ENCODE measurements at places on chromosomes 1 and 21.

DNA sequence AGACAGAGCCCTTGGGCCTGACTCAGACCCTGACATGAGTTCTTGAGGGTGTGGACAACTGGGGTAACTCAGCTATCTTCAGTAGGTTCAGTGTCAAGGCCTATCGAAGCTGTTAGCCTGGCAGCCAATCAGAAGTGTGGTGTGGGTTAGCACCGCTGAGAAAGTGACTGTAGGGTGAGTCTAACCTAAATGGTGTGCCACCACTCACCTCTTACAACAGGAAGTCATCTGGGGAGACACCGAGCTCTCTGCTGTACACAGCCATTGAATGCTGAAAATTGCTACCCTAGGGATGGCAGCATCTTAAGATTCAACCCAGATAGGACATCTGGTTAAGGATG is 44.6 kb downstream of the RASSF5 start:
- DNase-seq, result no peak

DNA sequence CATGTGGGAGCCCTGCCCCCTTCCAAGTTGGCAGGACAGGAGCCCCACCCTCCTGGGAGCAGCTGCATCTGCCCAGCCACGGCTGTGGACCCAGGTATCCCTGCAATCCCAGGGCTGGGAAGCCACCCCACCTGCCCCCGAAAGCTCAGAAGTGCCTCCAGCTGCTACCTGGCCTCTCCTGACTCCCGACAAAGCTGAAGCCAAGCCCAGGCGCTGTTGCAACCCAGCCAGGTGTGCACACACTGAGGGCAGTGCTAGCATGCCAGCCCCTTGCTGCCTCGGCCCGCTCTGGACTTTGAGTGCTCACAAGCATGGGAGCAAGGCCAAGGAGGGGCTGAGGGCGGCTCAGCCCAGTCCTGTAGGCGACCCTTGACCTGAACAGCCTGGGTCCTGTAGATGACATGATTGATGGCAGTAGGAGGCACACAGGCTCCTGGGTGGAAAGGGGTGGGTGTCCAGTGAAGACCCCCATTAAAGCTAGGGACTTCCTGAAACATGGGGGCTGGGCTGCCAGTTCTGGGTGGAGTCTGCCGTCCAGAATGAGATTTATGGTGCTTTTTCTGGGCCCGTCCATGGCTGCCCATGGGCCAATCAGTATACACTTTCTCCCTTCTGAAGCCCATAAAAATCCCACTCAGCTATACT is 2.8 kb upstream of the SSU72 start:
- DNase-seq, result no peak

GRCh38 chr1:166933633-166934032 is 41.7 kb downstream of the ILDR2 start:
- no peak for DNase-seq

GRCh38 chr1:186456729-186457255 is 4.1 kb downstream of the PDC start:
- no peak for DNase-seq

- no peak for DNase-seq
Observed at GRCh38 chr21:19353256-19353655, 949.7 kb upstream of the TMPRSS15 start.

DNA sequence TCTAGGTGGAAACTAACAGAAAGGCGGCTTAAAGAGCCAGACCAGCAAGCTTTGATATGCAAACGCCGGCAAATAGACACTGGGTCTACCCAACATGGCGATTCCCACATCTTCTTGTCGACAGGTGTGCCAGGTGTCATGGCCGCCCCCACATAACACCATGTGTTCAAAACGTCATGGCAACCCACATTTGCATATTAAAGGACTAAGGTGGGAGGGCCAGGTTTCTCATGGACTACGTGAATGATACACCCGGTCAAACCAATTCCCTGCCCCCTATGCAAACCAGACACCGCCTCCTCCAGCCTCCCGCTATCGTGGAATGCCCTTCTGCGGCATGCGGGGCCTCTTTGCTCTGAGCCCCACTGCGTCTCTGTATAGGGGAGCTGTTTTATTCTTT is 41.3 kb downstream of the ICOSLG start:
- no peak for DNase-seq

GRCh38 chr1:205416322-205416721 is 5.5 kb downstream of the LEMD1 start:
- no peak for DNase-seq

- DNase-seq, result no peak
Observed at GRCh38 chr21:34882719-34883131, 166.4 kb downstream of the RUNX1 start.

- DNase-seq, result no peak
Observed at GRCh38 chr1:200893411-200893901, 1.2 kb upstream of the INAVA start.

DNA sequence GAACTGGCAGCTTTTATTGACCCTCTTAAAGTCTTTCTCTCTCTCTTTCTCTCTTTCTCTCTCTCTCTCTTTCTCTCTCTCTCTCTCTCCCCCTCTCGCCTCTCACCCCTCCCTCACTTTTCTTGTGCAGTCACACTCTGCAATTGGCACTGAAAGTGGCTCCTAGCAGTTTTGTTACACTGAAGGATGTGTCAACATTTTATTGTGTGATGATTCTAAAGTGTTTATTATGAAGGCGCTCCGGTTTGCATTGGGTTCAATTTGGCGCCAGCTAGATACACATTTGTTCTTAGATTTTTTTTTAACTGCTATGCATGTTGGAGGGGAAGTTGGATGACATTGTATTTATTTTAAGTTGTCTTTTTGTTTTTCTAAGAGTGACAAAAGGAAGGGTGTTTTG is 64.0 kb upstream of the CHRM3 start:
- no peak for DNase-seq

GRCh38 chr1:58065520-58065919 is 481.0 kb downstream of the OMA1 start:
- no peak for DNase-seq

- no peak for DNase-seq
Observed at GRCh38 chr21:42993051-42993712, 18.8 kb downstream of the PKNOX1 start.

DNA sequence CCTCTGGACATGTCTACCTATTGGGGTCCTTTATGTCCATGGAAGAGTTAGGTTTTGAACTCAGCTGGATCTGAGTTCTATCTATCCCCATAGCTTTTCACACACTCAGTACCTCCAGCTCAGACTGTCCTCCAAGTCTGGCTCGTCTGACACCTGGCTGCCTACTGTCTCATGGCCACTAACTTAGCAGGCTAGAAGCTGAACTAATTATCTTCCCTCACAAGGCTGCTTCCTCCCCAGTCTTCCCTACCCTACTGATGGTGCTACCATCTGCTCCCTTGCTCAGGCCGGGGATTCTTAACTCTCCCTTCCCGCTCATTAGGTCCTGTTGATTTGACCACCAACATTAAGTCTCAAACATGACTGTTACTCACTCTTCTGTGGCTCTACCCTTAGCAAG is 13.4 kb downstream of the VANGL2 start:
- no peak for DNase-seq

- no peak for DNase-seq
Observed at GRCh38 chr1:64042331-64043100, 160.9 kb upstream of the UBE2U start.

GRCh38 chr21:37006486-37007291 is at the start of gene RIPPLY3:
TSS of gene RIPPLY3 (plus strand) at chr21:37006702. CDS start at chr21:37006773, 71 bp downstream.
- no peak for DNase-seq

- no peak for DNase-seq
Observed at GRCh38 chr1:240244968-240245628, 153.4 kb downstream of the FMN2 start.

DNA sequence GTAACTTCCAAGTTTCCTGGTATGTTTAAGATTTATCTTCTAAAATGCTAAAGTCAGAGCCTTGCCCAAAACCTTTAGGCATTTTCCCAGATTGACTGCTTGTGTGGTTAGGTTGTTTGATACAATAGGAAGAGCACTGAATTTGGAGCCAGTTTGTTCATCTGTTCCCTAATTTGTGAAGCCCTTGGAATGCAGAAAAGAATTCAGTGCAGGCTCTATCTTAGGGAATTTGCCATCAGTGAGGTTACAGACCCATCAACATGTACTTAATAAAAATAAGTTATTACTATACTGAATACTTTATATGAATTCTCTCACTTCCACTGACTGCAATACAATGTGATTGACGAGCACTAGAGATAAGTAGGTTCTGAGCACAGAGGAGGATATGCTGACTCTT is 120.2 kb downstream of the PIK3R3 start:
- DNase-seq, result no peak

DNA sequence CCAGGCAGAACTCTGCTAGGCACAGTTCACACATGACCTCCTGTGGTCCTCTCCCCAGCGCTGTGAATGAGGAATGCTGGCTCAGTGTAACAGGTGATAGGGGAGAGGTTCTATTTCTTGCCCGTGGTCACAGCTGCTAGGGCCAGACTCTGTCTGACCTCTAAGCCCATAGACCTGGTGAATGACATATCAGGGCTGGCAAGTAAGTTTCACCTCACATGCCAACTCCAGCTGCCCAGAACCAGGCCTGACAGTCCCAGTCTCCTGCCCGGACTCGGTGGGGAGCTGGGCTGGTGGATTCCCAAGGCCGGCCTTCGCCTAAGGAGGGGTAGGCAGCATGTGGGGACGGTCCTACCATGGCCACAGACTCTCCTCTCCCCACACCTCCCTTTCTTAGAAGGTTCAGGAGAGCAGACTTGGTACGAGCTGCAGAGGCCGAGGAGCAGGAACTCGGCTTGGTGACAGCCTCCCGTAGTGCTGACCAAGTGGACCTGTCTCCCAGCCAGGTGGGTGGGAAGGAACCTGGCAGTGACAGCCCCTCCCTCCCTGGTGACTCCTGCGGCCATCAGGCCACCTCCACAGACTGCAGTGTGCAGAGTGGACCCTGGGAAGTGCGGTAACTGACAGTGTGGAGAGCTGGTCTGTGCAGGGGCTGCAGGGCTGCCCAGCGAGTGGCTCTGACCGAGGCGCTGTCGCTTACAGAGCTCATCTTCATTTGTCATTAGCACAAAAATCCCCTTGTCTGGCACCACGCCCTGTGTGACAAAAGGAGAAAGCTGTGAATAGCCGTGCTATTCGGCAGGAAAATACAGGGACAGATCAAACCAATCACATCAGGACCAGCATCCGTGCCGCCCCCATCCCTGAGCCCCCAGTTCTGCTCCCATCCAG is 74.6 kb downstream of the SCCPDH start:
- DNase-seq, result no peak

DNA sequence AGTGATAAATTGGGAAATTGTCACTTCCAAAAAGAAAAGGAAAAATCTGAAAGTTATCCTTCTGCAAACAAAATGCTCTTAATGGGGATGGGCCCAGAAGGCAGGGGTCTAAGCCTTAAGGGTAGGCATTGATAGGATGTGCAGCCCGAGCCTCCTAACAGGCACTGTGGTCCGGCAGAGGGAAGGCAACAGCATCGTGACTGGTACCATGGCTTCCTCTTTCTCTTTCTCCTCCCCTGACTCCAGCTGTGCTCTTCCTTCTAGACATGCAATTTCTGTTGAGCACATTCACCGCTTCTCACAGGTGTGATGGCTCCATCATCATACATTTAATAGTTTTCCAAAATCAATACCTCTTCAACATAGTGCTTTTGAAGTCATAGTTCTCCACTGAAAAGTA is 91.5 kb downstream of the SELENOF start:
- no peak for DNase-seq

DNA sequence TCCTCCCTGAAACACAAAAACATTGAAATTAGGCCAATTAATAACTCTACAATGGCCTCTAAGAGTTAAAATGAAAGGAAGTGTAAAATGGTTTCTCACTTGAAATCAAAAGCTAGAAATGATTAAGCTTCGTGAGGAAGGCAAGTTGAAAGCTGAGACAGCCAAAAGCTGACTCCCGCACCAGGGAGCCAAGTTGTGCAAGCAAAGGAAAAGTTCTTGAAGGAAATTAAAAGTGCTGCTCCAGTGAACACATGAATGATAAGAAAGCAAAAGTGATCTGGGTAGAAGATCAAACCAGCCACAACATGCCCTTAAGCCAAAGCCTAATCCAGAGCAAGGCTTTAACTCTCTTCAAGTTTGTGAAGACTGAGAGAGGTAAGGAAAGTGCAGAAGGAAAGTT is 22.8 kb downstream of the CYYR1 start:
- DNase-seq, result no peak

GRCh38 chr1:181779343-181779742 is 282.2 kb downstream of the ZNF648 start:
- no peak for DNase-seq

DNA sequence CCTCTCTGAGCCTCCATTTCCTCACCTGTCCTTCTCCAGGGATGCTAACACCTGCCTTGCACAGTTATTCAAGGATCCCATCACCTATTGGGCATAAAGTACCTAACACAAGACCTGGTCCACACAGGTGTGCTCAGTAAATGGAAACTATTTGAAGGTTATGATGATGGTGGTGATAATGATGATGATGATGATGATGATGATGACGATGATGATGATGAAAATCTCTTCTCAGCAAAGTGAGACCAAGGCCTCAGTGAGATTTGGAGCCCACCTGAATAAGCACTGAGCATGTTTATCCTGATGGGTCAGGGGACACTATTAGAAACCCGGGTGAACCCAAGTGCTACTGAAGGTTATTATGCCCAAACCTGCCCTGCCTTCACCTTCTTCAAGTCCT is 100.7 kb downstream of the DMRTA2 start:
- no peak for DNase-seq

GRCh38 chr1:87718241-87718950 is 389.7 kb downstream of the LMO4 start:
- no peak for DNase-seq

- no peak for DNase-seq
Observed at GRCh38 chr1:189180057-189180456, 1297.6 kb downstream of the BRINP3 start.

- DNase-seq, result no peak
Observed at GRCh38 chr1:213055767-213056166, 4.7 kb downstream of the RPS6KC1 start.

- no peak for DNase-seq
Observed at GRCh38 chr1:200290010-200290685, 119.7 kb downstream of the ZNF281 start.

- no peak for DNase-seq
Observed at GRCh38 chr1:32684167-32684811, 18.3 kb downstream of the SYNC start.
